ENCODE measurements at places on chromosomes 2 and 18. TPM values are rescaled to one million over a fixed set of nuclear protein-coding genes. Genes with fewer than 3 reads are reported as not detected.
A peak's percentile ranks its signal among the peaks of the same experiment; 100 is the strongest.

GRCh38 chr2:85245891-85246290 is 81.9 kb downstream of the TGOLN2 start:
- DNase-seq, result no peak

- DNase-seq, result peak; percentile 19
Measured at GRCh38 chr2:190627448-190628412, 21.2 kb upstream of the NAB1 start.

GRCh38 chr2:237934186-237934585 is 32.6 kb upstream of the UBE2F start:
- no peak for DNase-seq

DNA sequence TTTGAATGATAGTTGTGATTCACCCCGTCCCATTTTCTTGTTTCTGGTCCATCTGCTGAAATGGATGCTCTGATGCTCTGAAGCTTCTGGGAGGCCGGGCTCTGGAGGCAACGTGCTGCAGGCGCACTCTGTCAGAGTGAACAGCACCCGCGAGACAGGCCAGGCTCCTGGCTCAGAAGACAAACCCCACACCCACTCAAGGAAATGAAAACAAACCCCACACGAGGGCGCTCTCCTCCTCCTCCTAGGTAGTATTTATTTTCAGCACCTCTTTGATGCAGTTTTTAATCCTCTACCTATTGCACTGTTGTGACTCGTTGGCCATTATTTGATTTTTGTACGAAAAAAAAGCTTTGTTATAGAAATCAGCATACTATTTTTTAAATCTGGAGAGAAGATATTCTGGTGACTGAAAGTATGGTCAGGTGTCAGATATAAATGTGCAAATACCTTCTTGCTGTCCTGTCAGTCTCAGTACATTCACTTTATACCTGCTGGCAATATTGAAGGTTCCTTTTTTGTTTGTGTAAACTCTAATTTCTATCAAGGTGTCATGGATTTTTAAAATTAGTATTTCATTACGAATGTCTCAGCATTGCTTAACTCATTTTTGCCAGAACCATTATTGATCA is 10.3 kb upstream of the CHST10 start:
- DNase-seq, result peak; percentile 25

GRCh38 chr2:112155331-112156151 is 17.4 kb downstream of the FBLN7 start:
- DNase-seq, result no peak

DNA sequence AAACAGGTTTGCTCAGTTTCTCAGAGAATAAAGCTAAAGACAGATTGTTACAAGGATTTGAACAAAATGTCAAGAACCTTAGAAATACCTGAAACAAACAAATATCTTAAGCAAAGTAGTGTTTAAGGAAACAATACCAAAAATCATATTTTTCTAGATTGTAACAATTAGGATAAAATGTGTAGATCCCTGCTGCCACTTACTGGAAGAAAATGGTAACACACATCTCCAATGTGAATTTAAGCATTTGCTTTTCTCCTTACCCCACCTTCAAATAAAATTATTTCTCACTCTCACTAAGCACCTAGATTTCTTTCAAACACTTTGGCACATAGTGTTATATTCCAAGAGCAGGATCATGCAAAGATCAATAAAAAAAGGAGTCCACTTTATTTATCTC is 34.9 kb downstream of the SUCLG1 start:
- DNase-seq, result no peak

DNA sequence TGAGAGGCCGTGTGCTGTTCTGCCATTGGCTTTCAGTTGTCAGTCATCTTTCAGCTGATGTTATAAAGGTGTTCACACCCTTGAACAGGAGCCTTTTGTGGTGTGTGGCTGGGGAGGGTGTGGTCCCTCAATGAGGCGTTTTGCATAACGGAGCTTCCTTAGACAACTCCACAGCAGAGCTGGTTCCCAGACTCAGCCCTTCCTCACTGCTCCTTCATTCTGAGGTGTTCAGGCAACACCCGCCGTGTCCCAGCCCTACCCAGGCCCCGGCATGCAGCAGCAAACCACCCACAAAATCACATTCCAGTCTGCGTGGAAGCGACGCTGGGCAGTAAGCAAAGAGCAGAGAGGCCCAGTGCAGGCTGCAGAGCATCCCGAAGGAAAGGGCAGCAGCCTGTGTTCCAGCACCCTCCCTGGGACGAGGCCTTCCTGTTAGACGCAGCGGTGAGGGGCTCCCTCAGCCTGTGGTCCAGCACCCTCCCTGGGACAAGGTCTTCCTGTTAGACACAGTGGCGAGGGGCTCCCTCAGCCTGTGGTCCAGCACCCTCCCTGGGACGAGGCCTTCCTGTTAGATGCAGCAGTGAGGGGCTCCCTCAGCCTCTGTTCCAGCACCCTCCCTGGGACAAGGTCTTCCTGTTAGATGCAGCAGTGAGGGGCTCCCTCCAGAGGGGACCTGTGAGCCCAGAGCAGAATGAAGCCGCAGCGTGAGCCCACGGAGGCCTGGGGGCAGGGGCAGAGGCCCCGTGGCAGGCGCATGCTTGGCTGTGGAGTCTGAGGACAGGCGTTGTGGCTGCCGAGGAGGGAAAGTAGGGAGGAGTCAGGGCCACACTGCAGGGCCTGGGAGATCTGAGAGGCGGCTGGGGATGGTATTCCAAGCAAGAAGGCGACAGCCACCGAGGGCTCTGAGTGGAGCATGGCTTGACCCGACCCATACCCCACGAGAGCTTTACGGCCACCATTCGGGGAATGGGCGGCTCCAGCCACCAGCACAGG is 201.8 kb upstream of the HDAC4 start:
- no peak for DNase-seq

DNA sequence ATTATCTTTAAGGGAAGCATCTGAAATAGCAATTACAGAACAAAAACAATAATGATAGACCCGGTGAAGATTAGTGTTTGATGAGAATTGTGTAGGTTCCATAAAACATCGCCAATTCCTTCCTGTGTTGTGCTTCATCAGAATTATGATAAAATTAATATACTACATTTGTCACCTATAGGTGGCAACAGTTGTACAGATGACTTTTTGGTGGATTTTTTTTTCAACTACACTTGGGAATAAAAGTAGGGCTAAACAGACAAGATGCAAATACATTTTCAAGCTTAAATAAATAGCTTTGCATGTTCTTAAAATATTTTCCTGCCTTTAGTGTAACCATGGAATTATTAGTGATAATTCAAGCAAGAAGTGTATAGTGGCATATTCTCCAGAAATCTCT is 7.0 kb upstream of the LYPD1 start:
- no peak for DNase-seq

- DNase-seq, result no peak
Measured at GRCh38 chr18:11408555-11409065, 200.8 kb upstream of the SLC35G4 start.

DNA sequence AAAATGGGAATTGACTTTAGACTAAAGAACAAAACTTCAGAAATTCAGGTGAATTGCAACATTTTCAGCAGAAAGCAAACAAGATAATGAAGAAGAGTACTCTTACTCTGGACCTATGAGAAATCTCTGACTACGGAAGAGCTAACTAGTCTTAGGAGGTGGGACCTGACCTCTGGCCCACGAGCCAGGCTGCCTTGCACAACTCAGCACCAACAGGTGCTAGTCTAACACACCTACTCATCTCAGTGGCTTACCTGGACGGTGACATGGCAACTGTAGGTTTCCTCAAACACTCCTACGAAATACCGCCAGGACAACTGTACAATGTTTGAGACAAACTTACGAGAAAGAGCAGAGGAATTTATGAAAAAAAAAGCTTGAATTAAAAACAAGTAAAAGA is 3.1 kb upstream of the DSC3 start:
- DNase-seq, result no peak

GATA6 gene
- total RNA-seq, result 6.7 TPM

CD226 gene
- total RNA-seq, result not detected

C2orf66 gene
- total RNA-seq, result not detected

MOCOS gene
- total RNA-seq, result 3.7 TPM

GCG gene
- total RNA-seq, result not detected

SLC8A1 gene
- 9.6 TPM for total RNA-seq

C2orf42 gene
- total RNA-seq, result 14.0 TPM

MLPH gene
- total RNA-seq, result 33.8 TPM
